Activated T-helper 1 cell treated with anti-CD3 and anti-CD28 coated beads, Interleukin-12 subunit alpha, Interleukin-12 subunit beta, Interleukin-2, Interleukin-4 antibody, amounts not matched to agents 30 ng/mL and 10 ng/mL and 1 ng/mL, durations not matched to agents 14 hours and 24 hours and 36 hours (primary cell): ENCODE measurements at places on chromosomes 12 and 14. TPM values are rescaled to one million over a fixed set of nuclear protein-coding genes. Genes with fewer than 3 reads are reported as not detected.

GRCh38 chr14:24263848-24264247 lies 871 bp upstream of the TGM1 start:
- H3K4me1 ChIP-seq = peaks cover 6% of the 10 kb centered on the region
- DNase-seq = no peak
- peaks cover 16% of the 10 kb centered on the region for H3K36me3 ChIP-seq
- no peak overlapping the region for H3K4me3 ChIP-seq

GRCh38 chr14:94079891-94080620 lies 946 bp downstream of the DDX24 start:
- peak overlapping the region; percentile 100 for H3K4me3 ChIP-seq
- H3K27me3 ChIP-seq = no peaks in the 10 kb centered on the region
- H3K4me1 ChIP-seq = peaks cover 63% of the 10 kb centered on the region
- peak overlapping the region; percentile 100 for H3K27ac ChIP-seq

DNA sequence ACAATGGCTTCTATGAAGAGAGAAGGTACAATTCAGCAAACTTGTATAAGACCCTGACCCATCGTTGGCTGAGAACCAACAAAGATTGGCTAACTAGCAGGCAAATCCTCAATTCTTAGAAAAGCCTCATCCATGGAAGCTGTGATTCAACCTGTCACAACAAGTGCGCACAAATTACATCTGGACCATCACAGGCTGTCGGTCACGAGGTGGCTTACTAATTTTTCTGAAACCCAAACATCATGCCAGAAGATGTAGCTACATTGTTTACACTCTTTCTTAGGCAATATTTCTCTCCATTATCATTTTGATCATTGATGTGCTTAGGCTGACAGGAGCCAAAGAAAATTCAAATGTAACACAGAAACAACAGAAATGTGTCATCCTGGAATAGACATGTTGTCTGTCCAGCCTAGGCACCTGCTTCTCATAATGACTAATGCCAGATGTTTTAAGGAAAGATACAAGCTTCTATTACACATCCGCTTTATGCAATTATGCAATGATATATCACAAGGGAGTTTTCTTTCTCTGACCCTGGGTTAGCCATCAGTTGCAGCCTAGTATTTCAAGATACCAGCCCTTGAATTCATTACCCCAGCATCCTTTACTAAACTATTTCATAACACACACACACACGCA lies 92.9 kb upstream of the DIO2 start:
- no peaks in the 10 kb centered on the region for H3K36me3 ChIP-seq
- DNase-seq = no peak
- no peak overlapping the region for H3K27ac ChIP-seq
- H3K27me3 ChIP-seq = no peaks in the 10 kb centered on the region
- no peaks in the 10 kb centered on the region for H3K4me1 ChIP-seq

GRCh38 chr12:110279566-110280375 lies 1.3 kb upstream of the ATP2A2 start:
- no peak for DNase-seq
- H3K4me3 ChIP-seq = peak overlapping the region; percentile 85
- H3K4me1 ChIP-seq = peaks cover 36% of the 10 kb centered on the region
- H3K27ac ChIP-seq = peak overlapping the region; percentile 85
- H3K36me3 ChIP-seq = peaks cover 27% of the 10 kb centered on the region
- H3K27me3 ChIP-seq = peaks cover 5% of the 10 kb centered on the region

DNA sequence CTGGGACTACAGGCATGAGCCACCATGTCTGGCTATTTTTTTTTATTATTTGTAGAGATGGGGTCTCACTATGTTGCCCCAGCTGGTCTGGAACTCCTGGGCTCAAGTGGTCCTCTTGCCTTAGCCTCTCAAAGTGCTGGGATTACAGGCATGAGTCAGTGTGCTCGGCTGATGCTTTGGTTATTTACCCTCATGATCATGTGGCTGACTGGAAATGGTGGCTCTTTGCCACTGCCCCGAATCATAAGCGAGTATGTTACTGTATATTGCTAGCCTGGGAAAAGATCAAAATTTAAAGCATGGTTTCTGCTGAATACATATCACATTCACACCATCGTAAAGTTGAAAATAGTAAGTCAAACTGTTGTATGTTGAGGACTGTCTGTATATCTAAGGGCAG lies 101.1 kb downstream of the RGS6 start:
- H3K27me3 ChIP-seq = peaks cover 8% of the 10 kb centered on the region
- no peak overlapping the region for H3K27ac ChIP-seq
- no peaks in the 10 kb centered on the region for H3K4me1 ChIP-seq
- H3K36me3 ChIP-seq = no peaks in the 10 kb centered on the region
- no peak for DNase-seq

DNA sequence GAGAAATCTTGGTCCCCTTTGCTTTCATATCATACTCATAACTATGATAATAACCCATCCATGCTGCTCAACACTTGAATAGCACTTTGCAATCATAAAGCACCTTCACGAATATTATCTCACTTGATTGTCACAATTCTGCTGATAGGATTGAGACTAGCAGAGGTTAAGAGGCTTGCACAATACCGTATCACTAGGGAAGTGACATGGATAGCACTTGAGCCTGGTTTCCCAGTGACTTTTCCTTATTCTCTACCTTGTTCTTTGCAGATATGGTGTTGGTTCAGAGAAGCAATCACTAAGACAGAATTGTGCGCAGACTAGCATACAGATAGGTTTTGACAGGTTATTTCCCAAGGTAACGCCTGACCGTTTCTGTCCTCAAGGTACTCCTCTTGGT lies 186.6 kb upstream of the GZMB start:
- H3K36me3 ChIP-seq = no peaks in the 10 kb centered on the region
- H3K27ac ChIP-seq = no peak overlapping the region
- H3K4me1 ChIP-seq = no peaks in the 10 kb centered on the region
- no peak for DNase-seq
- no peaks in the 10 kb centered on the region for H3K27me3 ChIP-seq
- no peak overlapping the region for H3K4me3 ChIP-seq

DNA sequence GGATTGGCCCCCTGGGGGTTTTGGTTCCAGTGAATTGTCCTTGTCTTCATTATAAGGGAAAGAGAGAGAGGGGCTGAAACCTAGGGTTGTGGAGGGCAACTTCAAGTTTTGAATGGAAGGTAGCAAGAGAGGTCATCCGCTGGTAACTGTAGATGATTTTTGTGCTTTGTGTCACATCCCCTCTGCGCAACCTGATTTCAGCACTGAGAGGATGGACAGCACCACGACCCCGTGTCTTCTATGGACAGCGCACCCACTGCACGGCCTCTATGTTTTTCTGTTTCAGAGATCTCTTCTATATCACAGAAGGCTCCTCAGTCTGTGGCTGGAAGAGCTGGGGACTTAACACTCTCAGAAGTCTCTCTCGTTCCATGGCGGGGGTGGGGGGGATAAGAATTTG lies 127.0 kb upstream of the RPH3A start:
- no peak for DNase-seq
- H3K4me3 ChIP-seq = no peak overlapping the region
- no peaks in the 10 kb centered on the region for H3K4me1 ChIP-seq
- H3K27ac ChIP-seq = no peak overlapping the region

DNA sequence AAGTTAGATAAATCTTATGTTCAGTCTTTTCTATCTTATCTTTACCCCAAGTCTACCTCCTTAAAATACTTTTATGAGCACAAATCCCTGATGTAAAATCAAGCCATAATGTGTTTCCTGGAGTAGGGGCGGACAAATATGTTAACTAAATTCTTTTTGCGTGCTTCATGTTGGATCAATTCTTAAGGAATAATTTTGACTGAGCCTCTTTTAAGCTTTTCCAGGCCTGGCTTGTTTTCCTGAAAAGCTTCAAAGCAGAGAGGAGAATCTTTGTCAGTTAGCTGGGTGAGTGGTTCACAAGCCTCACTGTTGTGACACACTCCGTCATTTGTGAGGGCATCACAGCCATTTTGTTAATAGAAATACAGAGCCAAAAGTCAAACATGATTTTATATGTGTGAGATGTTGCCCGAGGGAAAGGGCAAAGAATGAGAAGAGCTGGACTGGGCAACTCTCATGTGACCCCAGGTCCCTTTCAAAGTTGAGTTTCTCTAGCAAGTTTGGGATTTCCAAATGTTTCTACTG lies 468.9 kb downstream of the RGS6 start:
- no peak overlapping the region for H3K27ac ChIP-seq
- H3K4me1 ChIP-seq = peaks cover 14% of the 10 kb centered on the region
- H3K27me3 ChIP-seq = peaks cover 28% of the 10 kb centered on the region
- no peak overlapping the region for H3K4me3 ChIP-seq
- H3K36me3 ChIP-seq = no peaks in the 10 kb centered on the region
- no peak for DNase-seq

GRCh38 chr14:104878582-104878981 lies 13.5 kb downstream of the CEP170B start:
- H3K4me1 ChIP-seq = no peaks in the 10 kb centered on the region
- H3K36me3 ChIP-seq = no peaks in the 10 kb centered on the region
- H3K27me3 ChIP-seq = no peaks in the 10 kb centered on the region
- no peak overlapping the region for H3K4me3 ChIP-seq

DNA sequence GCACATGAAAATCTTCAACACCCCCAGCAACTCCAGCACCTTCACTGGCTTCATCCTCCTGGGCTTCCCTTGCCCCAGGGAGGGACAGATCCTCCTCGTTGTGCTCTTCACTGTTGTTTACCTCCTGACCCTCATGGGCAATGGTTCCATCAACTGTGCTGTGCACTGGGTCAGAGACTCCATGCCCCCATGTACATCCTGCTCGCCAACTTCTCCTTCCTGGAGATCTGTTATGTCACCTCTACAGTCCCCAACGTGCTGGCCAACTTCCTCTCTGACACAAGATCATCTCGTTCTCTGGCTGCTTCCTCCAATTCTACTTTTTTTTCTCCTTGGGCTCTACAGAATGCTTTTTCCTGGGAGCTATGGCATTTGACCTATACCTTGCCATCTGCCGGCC lies 11.5 kb upstream of the OR11G2 start:
- H3K27me3 ChIP-seq = peaks cover 6% of the 10 kb centered on the region
- no peaks in the 10 kb centered on the region for H3K4me1 ChIP-seq
- no peak overlapping the region for H3K27ac ChIP-seq
- H3K36me3 ChIP-seq = no peaks in the 10 kb centered on the region
- H3K4me3 ChIP-seq = no peak overlapping the region

DNA sequence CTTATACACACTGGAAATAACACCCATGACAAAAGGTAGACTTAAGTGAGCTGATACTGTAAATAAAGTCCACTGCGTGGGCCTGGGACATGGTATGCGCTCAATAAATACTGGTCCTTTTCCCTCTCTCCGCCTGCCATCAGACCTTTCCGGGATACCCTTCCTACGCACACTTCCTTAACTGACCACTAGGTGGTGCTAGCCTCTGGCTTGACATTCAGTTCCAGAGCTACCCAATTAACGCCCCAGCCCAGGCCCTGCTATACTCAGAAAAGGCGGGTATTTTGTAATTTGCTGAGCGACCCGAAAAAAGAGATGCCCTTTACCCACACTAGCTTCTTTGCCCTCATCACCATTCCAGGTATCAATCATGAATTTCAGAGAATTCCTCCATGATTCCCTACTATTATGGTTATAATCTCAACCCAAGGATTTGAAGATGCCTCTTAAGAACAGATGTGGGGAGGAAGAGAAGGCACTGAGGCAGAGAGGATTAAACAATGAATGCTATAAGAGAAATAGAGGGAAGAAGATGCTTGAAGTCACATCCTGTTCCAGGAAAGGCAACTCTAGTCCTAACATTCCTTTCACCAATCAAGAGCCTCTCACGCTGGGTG lies 3.9 kb upstream of the LRP1 start:
- no peak overlapping the region for H3K4me3 ChIP-seq
- peaks cover 36% of the 10 kb centered on the region for H3K27me3 ChIP-seq
- peaks cover 6% of the 10 kb centered on the region for H3K36me3 ChIP-seq

DNA sequence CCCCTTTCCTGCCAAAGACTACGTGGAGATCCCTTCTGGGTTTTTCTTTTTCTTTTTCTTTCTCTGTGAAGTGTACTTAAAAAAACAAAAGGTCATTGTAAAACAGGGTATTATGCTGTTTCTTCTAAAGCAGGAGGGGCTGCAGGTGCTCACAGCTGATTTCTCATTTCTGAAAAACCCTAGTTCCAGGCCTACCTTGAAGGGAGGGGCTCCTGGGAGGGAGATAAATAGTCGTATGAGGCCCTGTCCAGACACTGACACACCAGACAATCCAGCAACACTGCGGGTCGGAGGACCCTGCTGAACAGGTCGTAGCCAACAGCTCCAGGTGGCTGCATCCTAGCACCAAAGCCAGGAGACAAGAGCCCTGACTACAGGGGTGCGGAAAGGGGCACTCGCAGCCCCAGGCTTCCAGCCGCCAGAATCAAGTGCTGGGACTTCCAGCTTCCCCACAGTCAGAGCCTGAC lies 41.1 kb downstream of the PSMA6 start:
- DNase-seq = no peak
- H3K4me3 ChIP-seq = peak overlapping the region; percentile 60
- H3K4me1 ChIP-seq = peaks cover 31% of the 10 kb centered on the region
- peak overlapping the region; percentile 83 for H3K27ac ChIP-seq
- H3K36me3 ChIP-seq = no peaks in the 10 kb centered on the region

DNA sequence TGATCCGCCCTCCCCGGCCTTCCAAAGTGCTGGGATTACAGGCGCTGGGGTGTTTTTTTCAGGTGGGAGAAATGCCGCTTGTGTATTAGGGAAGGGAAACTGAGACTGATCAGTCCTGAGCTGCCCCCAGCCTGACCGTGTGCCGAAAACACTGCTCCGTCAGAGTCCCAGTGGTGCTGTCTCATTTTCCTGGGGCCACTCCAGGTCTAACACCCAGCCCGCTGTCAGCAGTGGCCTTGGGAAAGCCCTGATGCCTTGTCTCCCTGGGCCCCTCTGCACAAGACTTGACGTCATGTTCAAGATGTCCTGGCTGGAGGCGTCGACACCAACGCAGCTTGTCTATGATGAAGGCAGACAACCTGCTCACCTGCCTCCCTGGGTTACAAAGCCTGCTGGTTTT lies 165.9 kb downstream of the RBM19 start:
- H3K27ac ChIP-seq = no peak overlapping the region
- no peaks in the 10 kb centered on the region for H3K27me3 ChIP-seq
- H3K36me3 ChIP-seq = no peaks in the 10 kb centered on the region
- no peak overlapping the region for H3K4me3 ChIP-seq

- peaks cover 6% of the 10 kb centered on the region for H3K4me1 ChIP-seq
- no peak overlapping the region for H3K27ac ChIP-seq
- peaks cover 2% of the 10 kb centered on the region for H3K36me3 ChIP-seq
- no peak overlapping the region for H3K4me3 ChIP-seq
- no peak for DNase-seq
- H3K27me3 ChIP-seq = peaks cover 1% of the 10 kb centered on the region
Measured at GRCh38 chr12:47071241-47071852, 8.1 kb upstream of the PCED1B start.

DNA sequence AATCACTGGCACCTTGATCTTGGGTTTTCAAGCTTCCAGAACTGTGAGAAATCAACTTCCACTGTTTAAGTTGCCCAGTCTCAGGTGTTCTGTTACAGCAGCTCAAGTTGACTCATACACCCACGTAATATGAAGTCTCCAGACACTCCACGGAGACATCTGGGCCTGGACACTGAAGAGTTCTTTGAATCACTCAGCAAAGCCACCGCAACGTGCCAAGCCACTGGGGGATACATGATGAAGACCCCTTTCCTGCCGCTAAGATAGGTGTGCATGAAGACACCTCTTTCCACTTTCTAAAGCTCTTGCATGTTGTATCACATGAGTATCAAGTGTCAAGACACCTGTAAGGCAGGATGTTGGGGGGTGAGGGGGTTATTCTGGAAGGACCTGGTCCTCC lies 311.7 kb upstream of the RTL1 start:
- no peaks in the 10 kb centered on the region for H3K36me3 ChIP-seq
- H3K4me1 ChIP-seq = no peaks in the 10 kb centered on the region
- no peak for DNase-seq
- no peaks in the 10 kb centered on the region for H3K27me3 ChIP-seq

- DNase-seq = peak; percentile 51
- no peak overlapping the region for H3K27ac ChIP-seq
- H3K4me1 ChIP-seq = peaks cover 10% of the 10 kb centered on the region
- H3K27me3 ChIP-seq = peaks cover 22% of the 10 kb centered on the region
Measured at GRCh38 chr14:90820958-90821357, 4.7 kb upstream of the TTC7B start.

Gene ASPG
- not detected in 2 replicates for total RNA-seq

Gene AVPR1A
- not detected in 2 replicates for total RNA-seq

Gene ACSM4
- not detected in 2 replicates for total RNA-seq

Gene DPPA3
- total RNA-seq = not detected in 2 replicates
